ENCODE measurements at places on chromosomes 5 and 9.

DNA sequence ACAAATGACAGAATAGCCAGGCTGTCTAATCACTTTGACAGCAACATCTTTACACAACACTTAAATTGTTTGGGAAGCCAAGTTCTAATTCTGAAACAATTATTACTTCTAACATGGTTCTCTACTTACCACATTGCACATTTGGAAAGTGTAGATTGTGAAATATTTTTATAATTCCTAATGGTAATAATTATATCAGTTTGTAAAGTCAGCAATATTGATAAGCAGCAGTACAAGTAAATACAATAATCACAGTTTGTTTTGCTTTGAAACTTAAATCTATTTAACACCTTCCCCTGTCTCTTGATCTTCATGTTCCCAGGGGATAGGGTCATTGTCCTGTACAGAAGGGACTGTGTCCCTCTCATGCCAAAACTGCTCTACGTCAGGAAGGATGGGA lies 1.4 kb downstream of the GPR151 start:
- no peak for DNase-seq

GRCh38 chr9:112663681-112664080 lies 54.2 kb downstream of the INIP start:
- no peak for DNase-seq

GRCh38 chr9:91422758-91423711 lies 597 bp downstream of the NFIL3 start:
- peak; percentile 83 for DNase-seq

- no peak for DNase-seq
These were observed 108.4 kb upstream of the ALDH1B1 start for GRCh38 chr9:38284039-38284575.

DNA sequence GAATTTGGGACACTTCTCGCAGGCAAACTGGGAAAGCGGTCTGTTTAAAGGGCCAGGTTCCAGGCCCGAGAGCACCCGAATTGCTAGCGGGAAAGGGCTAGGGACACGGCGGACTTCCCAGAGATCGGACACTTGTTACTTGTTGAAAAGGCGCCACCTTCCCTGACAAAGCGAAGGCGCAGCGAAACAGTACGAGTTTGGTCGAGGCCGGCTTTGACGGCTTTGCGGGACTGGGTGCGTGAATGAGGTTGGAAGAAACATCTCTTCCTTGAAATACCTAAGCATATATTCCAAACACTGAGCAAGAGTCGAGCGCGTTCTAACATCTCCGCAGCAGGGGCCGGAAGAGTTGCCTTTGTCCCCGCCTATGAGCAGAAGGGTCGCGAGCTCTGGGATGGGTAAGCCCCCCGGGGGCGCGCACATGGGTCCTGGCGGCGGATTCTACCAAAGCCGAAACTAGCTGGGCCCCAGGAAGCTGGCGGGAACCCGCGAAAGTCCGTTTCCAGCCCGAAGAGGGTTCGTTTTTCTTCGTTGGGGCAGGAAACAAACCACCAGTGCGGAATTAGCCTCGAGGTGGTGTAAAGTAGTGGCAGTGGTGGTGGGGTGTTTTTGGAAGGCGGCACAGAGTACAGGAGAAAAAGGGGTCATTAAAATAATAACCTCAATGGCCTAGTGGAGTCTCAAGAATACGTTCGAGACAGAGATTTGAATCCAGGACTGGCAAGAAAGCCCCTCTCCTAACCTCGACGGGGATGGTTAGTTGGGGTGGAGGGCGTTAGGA lies 1.5 kb downstream of the GDNF start:
- peak; percentile 68 for DNase-seq

Data from retina (tissue), 1 donor.